Ascending aorta (tissue), 2 donors: ENCODE measurements at places on chromosomes 2 and 18. TPM values are rescaled to one million over a fixed set of nuclear protein-coding genes. Genes with fewer than 3 reads are reported as not detected.

The ZSWIM2 gene
- total RNA-seq, result not detected

DNA sequence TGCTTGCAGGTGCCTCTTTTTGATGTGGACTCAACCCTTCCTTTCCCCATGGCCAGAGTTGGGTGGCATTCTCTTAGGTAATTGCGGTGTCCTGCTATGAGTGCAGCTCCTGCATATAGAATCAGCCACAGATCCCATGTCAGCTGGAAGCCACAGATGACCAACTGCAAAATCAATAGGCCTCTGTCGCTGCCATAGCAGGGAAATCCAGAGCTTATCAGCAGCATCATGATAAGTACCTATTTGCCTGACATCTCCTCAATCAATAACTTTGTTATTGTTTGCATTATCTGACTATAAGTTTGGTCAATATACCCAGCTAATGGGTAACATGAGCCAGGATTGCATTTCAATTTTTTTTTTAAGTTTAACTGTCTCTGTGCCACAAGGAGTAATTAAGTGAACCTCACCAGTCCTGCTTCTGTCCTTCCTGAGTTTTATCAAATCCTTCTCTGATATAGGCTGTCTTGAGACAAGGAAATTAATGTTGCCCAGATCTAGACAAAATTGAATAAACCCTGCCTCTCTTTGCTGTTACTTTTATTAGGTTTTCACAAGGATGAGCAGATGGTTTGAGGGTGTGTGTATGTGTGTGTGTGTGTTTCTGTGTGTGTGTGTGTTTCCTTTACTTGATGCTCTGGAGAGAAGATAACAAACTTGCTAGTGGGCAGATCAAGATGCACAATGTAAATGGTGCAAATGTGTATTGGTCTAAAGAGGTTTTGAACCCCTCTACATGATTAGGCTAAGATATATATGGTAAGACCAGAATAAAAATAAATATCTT is 59.6 kb upstream of the CREB1 start:
- DNase-seq, result no peak
- H3K27ac ChIP-seq, result no peak overlapping the region
- H3K27me3 ChIP-seq, result no peaks in the 10 kb centered on the region
- no peaks in the 10 kb centered on the region for H3K36me3 ChIP-seq
- no peaks in the 10 kb centered on the region for H3K4me1 ChIP-seq

The ZNF516 gene
- total RNA-seq, result 21.6 TPM

- no peak for DNase-seq
- no peaks in the 10 kb centered on the region for H3K27me3 ChIP-seq
- H3K4me3 ChIP-seq, result no peak overlapping the region
- H3K4me1 ChIP-seq, result no peaks in the 10 kb centered on the region
- H3K27ac ChIP-seq, result no peak overlapping the region
Observed at GRCh38 chr2:160541745-160542144, 48.1 kb upstream of the RBMS1 start.

The GPBAR1 gene
- total RNA-seq, result not detected

GRCh38 chr2:23381485-23381884 is 3.5 kb upstream of the KLHL29 start:
- H3K27ac ChIP-seq, result no peak overlapping the region
- H3K4me3 ChIP-seq, result no peak overlapping the region
- no peak for DNase-seq
- H3K36me3 ChIP-seq, result no peaks in the 10 kb centered on the region

The DNAJC5G gene
- not detected for total RNA-seq

The ACVR1C gene
- total RNA-seq, result not detected

The KLHL30 gene
- 28.2 TPM for total RNA-seq

The E2F6 gene
- total RNA-seq, result 1.9 TPM
